ENCODE measurements at places on chromosomes 16 and 17.

DNA sequence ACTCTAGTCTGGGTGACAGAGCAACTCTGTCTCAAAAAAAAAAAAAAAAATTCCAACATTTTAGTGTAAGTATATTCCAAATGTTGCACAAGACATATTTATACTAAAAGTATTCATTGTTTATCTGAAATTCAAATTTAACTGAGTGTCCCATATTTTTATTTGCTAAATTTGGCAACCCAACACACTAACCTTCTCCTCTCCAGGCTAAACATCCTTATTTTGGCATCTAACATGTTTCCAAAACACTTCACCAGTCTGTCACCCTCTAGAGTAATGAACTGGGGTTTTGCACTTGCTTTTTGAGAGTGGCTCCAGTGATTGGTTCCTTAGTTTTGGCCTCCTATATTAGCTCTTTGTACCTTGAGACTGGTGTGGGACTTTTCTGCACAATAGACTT is 243.4 kb upstream of the SALL1 start:
- DNase-seq, result no peak

DNA sequence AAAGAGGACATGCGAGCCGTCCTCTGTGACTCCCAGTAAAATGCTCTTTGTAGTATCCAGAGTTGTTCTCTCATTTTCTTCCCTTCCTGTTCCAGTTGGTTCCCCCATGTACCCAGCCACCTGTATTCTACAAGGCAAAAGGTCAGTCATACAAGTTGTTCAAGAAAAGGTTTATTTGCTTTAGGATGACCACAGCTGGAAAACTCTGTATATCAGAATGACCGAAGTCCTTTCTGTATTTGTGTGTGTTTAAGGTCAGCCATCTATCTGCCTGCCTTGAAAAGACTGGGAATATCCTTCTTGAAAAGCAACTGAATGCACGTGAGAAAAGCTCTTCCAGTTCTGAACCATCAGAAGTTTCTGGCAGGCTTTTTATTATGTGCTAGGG is 8.4 kb downstream of the CCL16 start:
- no peak for DNase-seq

- no peak for DNase-seq
These were observed 200.4 kb downstream of the AXIN2 start for GRCh38 chr17:65360961-65361552.

GRCh38 chr17:64092952-64093451 is 36.9 kb downstream of the ERN1 start:
- peak; percentile 58 for DNase-seq

DNA sequence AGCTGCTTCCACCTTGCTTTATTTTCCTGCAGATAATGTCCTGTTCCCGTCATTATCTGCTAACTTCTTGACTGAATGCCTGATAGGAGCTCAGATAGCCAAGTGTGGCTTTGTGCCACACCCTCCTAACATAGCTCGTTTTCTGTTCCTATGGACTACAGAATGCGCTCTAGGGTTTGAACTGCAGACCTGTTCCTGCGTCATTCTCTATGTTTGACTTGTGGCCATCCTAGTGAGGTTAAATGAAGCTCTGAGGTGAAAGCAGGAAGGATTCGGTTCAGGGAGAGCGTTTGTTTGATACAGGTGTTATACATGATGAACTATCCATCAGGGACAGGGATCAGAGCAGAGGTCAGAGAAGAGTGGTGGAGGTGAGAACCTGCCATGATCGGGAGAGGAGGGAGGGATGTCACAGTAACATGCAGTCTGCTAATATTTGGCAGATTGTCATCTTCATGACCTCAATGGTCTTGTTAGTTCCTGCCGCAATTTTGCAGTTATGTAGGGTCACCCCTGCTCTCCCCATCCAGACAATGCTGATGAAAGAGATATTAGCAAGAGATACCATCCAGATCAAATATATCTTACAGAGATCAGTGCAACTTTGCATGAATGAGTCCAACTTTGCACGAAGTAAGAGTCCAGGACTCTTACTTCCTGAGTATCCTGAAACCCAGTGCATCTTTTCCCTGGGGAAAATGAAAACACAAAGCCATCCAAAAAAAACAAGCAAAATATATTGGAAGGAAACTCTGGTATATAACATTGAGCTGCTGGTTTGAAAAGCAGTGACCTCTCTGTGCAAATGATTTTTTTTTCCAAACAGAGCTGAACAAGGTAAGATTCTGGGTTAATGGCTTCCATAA is 32.8 kb downstream of the MPHOSPH6 start:
- DNase-seq, result no peak

Measured in T-helper 2 cell (primary cell).